CD4-positive, CD25-positive, alpha-beta regulatory T cell (primary cell): ENCODE measurements at places on chromosomes 1 and 21.

DNA sequence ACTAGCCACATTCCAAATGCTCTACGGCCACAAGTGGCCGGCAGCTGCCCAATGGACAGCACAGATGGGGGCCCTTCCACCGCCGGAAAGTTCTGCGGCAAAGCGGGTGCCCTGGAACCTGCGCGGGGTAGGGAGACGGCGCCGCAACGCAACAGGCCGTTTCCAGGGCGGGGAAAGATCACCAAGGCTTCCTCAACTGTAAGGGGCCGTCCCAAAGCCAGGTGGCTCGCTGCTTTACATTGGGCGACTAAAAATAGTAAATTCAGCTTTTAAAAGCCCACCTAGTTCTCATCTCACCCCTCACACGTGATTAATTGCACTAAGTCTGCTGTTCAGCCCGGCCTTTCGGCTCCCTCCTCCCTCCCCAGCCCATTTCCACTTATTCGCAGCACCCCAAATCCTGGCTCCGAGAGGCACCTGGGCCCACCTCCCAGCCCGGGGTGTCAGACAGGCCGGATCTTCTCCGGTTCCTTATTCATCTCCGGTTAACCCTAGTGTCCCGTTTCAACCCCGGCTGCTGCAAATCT is 643 bp downstream of the CFAP298 start:
- DNase-seq: no peak

- no peak for DNase-seq
These were observed 51.5 kb upstream of the VAV3 start for GRCh38 chr1:108016451-108016920.

DNA sequence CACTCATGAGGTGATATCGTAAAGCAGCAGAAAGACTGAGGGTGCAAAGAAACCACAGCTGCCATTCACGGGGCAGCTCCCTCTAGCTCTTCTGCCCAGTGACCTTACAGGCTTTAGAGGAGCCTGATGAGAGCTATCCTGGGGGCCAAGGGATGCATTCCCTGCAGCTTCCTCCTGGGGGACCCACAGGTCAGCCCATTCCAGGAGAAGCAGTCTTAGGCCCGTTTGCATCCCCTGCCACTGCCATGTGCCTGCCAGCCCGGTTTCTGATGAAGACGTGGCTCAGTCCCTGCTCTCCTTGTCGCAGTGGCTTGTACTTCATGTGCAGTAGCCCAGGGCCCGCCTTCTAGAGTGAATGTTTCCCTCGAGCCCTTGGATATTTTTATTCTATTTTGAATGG is 22.8 kb downstream of the ATP5PO start:
- DNase-seq: no peak

- DNase-seq: no peak
These were observed 15.5 kb downstream of the TEX35 start for GRCh38 chr1:178528228-178528952.

GRCh38 chr1:59244891-59245290 is 52.0 kb upstream of the FGGY start:
- DNase-seq: no peak

GRCh38 chr21:15363921-15364320 is 299.1 kb upstream of the NRIP1 start:
- no peak for DNase-seq

DNA sequence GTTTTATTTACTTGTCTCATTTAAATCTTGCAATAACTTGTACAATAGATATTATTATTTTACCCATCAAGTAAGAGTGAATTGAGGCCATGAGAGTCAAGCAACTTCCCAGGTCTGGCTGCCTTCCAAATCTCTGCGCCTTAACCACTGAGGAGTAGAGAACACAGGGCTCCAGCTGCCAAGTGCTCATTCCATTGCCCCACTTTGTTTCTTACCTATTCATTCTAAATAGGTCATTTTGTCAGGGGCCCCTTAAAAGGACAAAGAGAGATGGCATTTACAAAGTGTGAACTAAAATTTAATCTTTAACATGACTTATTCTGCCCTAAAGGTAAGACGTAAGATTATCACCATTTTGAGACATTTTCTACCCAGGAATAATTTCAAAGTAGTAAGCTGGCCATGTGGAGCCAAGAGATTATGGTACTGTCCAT is 3.5 kb downstream of the PPP1R15B start:
- DNase-seq: no peak

DNA sequence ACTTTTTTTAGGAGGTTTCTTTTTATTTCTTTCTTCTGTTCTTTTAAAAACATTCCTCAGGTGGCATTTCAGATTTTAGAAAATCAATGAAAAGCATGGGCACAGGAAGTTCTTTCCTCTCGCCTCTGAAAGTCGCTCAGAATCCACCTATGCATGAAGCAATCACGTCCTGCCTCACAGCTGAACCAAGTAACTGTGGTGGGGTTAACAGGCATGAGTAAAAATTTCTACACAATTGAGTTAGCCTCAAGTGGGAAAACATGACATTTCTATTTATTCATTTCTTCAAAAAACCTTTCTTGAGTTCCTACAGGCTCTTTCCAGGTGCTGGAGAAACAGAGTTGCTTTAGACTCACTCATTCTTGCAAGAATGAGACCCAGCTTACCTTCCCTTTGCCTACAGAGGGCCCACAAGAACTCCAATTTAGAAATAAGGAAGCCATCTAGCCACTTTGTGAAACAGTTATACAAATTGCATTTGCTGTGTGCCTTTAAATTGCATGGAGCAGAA is 508.9 kb upstream of the PKN2 start:
- DNase-seq: no peak

GRCh38 chr1:179001451-179001850 is 24.2 kb upstream of the FAM20B start:
- no peak for DNase-seq

- DNase-seq: peak; percentile 42
These were observed 82.0 kb downstream of the TGFBR3 start for GRCh38 chr1:91803847-91804545.

DNA sequence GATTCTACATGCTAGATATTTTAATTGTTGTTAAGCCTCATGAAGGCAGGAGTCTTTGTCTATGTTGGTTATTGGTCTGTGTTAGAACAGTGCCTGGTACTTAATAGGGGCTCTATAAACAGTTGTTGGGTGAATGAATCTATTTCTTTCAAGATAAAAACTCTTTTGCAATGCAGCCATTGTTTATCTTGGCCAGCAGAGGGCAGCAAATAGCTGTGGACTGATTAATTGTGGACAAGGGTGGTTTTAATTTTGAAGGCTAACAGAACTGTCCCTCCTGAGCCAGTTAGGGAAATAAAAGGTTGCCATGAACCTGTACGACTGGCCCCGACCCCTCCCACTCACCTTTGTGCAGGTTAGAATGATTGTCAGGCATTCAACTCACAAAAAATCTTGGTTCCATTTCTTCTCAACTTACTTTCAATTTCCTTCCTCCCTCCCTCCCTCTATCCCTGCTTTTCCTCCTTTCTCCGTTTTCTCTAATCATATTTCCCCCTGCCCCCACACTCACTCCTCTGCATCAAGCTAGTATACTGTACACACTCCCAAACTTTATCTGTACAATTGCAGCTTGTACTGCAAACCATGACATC is 66.3 kb upstream of the DIRAS3 start:
- DNase-seq: peak; percentile 23

DNA sequence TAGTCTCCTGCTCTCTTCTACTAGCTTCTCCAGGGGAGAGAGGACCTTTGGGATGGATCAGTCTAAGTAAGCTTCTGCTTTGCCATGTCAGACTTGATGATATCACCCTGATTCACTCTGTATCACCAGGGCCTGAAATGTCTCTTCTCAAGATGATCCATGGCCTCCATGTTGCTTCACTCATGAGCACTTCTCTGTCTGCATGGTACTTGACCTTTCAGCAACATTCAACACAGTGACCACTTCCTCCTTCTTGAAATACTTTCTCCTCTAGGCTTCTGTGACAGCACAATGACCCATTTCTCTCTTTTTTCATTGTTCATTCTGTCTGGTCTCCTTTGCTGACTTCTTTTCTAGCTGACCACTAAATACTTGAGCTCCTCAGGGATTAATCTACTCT is 35.3 kb upstream of the NGF start:
- no peak for DNase-seq

- no peak for DNase-seq
These were observed 23.5 kb downstream of the COL6A1 start for GRCh38 chr21:46005081-46005480.
